ENCODE measurements at places on chromosomes 6 and 20.

DNA sequence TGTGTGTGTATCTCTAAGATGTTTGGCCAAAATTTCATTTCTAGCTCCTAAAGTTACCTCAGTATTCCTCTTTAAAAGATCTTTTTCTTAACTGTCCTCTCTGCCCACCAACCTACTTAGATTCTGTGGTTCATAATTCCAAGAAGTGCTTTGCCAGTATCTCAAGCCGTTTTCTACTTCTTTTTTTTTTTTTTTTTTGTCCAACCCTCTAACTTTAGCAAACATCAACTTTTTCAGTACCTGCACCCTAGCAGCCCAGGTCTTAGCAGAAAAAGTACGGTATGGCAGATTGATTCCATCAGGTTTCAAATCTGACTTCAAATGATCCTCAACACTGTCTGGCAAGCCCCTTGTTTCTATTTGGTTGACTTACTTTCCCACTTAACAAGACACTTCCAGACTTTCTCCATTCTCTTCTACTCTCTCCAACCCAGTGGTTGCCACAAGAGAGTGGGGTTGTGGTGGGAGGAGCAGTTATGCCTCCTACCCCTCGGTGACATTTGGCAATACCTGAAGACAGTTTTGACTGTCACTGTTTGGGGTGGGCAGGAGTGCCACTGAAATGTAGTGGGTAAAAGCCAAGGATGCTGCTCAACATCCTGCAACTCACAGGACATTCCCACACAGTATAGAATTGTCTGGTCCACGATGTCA, 10.8 kb upstream of the MAN1A1 start:
- no peak for DNase-seq

DNA sequence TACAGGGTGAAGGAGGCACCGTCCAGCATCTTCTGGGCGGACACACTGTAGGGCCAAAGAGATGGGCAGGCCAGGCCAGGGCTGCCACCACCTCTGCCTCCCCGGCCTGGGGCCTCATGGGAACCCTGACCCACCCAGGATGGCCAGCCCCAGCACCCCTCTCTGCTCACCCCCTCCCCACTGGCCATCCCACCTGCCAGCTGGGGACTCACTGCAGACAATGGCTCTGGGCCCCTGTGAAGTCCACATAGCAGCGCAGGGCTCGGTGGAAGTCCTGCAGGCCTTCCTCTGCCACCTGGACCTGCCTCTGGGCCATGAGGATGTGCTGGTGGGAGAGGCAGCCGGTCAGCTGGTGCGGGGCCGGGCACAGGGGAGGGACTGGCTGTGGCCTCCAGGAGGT, 3.6 kb upstream of the C20orf144 start:
- no peak for DNase-seq

GRCh38 chr6:68628161-68628560, 6.9 kb upstream of the ADGRB3 start:
- no peak for DNase-seq

DNA sequence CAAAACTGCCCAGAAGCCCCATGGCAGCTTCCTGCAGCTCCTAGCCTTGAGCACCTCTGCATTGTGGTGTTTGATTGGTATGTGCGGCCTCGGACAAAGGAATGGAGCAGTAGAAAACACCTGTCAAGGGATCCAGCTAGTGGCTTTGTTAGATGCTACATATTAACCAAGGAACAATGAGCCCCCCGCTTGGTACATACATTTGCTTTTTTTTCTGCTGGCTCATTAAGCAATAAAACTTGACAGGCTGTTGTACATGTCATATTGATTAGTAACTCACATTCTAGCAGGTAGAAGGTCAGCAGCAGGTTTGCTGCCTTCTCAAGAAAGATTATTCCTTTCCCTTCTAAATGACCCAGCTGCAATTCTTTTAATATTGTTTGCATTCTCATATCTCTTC, 937 bp downstream of the SPACA1 start:
- DNase-seq = no peak

GRCh38 chr6:136524339-136524935, 25.8 kb downstream of the MAP7 start:
- no peak for DNase-seq

DNA sequence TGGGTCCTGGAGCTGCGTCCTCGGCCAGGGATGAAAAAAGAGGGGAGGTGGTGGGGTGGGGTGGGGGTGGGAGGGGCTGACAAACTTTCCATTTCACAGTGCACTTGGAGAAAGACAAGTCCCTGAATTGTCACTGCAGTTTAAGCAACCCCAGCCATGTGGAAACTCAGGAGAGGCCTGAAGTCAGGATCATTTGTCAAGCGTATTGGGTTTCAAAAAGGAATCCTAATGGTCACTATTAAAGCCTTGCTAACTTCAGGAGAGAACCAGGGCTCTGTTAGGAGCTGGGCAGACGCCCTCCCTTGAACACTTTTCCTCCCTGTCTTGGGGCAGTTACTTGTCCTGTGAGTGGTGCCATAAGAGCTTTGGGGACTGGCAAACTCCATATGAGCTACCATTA, 159.9 kb downstream of the FNDC1 start:
- no peak for DNase-seq

DNA sequence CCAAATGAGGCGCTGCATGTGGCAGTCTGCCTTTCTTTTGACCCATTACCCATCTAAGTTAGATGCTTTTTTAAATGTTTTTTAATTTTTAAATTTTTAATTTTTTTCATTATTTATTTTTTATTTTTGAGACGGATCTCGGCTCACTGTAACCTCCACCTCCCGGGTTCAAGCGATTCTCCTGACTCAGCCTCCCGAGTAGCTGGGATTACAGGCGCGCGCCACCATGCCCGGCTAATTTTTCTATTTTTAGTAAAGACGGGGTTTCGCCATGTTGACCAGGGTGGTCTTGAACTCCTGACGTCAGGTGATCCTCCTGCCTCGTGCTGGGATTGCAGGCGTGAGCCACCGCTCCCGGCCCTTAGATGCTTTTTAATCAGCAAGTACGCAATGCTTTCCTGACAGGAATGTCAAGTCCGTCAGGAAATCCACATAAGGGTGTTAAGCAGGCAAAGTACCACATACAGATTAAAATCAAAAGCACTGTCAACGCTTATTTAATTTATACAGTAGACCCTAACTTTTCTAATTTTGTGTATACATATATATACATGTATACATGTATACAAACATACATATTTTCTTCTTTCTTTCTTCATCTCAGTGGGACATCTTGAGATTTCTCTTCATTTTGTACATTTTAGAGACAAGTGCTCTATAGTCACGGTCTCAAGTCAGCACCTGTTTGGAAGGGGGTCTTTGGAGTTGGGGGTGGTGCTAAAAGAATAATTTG, 995 bp upstream of the GSTA4 start:
- no peak for DNase-seq

GRCh38 chr6:43386492-43386891, 17.0 kb upstream of the ZNF318 start:
- DNase-seq = no peak

DNA sequence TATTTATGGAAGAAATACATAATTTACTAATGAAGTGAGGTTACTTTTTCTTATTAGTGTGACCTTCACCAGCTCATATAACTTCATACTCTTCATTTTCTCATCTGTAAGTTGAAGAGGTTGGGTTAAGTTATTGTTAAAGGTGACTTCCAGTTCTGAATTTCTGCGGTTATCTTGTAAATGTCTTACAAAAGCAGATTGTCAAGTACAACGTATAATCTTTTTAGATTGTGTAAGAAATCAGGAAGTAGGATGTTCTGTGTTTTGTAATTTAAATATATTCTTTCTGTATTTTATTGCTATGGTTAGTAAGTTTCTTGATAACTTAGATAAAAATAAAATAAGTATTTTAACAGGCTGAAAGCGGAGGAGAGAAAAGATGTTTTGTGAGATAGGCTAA, 12.0 kb downstream of the WTAP start:
- no peak for DNase-seq

DNA sequence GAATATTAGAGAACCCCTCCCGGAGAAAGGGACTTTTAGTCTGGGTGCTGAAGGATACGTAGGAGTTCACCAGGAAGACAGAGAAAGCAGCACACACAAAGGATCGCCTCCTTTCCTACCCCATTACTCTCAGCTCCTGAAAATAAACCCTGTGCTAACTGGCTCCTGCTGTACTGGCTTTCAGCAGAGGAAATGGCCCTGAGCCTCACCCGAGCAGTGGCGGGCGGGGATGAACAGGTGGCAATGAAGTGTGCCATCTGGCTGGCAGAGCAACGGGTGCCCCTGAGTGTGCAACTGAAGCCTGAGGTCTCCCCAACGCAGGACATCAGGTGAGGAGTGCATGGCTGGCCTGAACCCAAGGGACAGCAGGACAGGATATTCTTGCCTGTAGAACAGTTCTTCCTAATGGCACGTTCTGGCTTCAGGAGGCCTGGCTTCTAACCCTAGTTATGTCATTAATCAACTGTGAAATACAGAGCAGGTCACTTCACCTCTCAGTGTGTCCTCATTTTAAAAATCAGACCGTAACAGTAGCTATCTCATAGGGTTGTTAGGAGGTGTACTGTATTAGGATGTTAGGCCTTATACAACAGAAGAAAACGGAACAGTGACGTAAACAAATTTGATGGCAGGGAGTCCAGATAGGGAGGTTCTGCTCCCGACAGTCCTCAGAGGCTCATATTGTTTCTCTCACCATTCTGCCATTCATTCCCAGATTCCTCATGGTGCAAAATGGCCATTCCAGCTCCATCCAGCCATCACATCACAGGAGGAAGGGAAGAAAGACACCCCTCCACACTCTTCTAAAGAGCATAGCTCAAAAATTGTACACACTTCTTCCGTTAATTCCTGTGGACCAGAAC, 1.8 kb downstream of the RBCK1 start:
- DNase-seq = no peak

DNA sequence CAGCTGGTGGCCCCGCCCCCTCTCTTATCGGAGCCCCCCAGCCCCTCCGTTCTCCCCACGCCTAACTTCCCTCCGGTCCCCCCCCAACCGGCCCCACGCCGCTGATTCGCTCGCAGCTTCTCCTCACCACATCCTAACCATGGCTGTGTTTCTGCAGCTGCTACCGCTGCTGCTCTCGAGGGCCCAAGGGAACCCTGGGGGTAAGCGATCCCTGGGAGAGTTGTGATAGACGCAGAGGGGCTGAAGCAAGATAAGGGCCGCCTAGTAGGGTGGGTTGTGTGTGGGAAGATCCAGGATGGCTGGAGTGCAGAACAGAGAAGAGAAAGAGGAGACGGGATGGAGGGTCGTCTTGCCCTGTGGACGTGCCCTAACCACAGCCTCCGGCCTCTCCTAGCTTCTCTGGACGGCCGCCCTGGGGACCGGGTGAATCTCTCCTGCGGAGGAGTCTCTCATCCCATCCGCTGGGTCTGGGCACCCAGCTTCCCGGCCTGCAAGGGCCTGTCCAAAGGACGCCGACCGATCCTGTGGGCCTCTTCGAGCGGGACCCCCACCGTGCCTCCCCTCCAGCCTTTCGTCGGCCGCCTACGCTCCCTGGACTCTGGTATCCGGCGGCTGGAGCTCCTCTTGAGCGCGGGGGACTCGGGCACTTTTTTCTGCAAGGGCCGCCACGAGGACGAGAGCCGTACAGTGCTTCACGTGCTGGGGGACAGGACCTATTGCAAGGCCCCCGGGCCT, at the start of gene MPIG6B:
MPIG6B (plus strand) TSS at position 129 of the 735 bp plus-strand sequence; CDS start at position 140, 11 bp downstream.
- no peak for DNase-seq

DNA sequence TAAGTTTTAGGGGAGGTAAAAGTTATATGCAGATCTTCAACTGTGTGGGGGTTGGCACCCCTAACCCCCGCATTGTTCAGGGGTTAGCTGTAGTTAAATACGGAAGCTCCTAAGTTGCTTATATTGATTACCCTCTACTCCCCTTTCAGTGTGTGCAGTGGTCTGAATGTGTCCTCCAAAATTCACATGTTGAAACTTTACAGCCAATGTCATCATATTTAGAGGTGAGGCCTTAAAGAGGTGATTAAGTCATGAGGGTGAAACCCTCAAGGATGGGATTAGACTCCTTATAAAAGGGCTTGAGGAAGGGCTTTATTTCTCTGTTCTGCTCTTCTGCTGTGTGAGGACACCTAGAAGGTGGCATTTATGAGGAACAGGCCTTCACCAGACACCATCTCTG, 22.3 kb downstream of the TULP4 start:
- no peak for DNase-seq

DNA sequence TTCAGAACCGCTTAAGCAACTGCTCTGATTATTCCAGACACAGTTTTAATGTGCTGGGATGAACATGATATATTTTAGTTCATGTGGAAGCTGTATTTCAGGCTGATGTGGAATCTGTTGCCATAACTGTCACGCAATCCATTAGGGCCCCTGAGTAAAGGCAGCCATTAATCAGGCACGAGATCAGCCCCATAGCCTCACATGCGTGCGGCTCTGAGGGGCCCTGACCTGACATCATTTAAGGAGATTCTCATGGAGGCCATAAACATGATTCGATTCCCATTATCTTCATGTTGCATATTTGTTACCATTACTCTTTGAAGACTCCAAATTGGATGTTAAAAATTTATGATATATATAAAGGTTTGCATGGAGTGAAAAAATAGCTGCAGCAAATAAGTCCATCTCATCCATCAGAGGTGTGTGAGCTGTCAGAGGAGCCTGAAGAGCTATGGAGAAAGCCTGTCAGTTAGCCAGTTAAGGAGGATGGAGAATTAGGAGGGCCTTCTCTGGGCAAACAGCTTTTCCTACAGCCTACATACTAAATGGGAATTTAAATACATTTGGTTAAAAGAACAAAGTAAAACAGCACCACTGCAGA, 89.6 kb downstream of the SOBP start:
- no peak for DNase-seq

GRCh38 chr6:151376440-151376839, 14.9 kb downstream of the ZBTB2 start:
- DNase-seq = no peak

GRCh38 chr6:135234492-135234780, 53.3 kb downstream of the MYB start:
- no peak for DNase-seq

- DNase-seq = no peak
Observed at GRCh38 chr20:10673176-10673841, 490 bp downstream of the JAG1 start.

- no peak for DNase-seq
Observed at GRCh38 chr20:10537850-10538480, 102.9 kb downstream of the SLX4IP start.

GRCh38 chr6:46221222-46221793, 50.5 kb upstream of the ENPP5 start:
- no peak for DNase-seq

DNA sequence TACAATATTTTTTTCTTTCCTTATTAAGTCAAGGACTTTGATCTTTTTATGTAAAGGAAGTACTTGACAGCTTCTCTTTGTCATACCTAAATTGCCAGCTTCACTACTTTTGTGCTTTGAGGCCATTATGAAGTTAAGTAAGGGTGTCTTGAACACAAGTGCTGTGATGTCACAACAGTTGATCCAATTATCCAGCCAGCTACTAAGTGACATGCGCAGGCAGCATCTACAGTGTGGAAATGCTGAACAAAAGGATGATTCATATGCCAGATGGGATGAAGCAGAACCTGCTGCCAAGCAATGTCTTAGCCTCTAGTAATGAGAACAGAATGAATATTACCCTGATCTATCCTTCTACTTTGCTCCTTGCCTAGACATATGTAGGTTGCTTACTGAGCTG, 68.3 kb upstream of the TMEM244 start:
- DNase-seq = no peak

Measured in right renal cortex interstitium (tissue), 3 donors.